MM.1S (cell line): ENCODE measurements at places on chromosomes 5 and 9.

- DNase-seq: no peak
These were observed 226.7 kb upstream of the PTGER4 start for GRCh38 chr5:40452874-40453624.

DNA sequence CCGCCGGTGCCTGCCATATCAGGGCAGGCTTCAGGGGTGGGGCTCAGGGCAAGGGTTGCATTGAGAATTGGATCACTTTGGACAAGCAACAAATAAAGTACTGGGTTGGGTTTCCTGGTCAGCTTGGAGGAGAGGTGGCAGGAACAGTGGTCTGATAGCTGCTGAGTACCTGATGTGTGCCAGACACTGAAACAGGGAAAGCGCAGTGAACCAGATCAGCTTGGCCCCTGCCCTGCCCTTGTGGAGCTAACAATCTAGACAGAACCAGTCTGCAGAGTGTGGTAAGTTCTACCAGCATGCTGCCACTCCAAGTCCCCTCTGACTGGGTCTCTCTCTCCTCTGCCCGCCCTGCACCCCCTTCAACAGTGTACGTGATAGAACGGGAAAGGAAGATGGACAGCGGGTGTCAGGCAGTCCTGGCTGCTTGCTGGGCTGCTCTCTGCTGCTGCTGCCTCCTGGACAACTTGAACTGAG is 53.4 kb downstream of the CYSTM1 start:
- no peak for DNase-seq

GRCh38 chr5:124462751-124463150 is 283.7 kb downstream of the ZNF608 start:
- no peak for DNase-seq

GRCh38 chr5:176901260-176902101 is 2.3 kb upstream of the HK3 start:
- no peak for DNase-seq

- DNase-seq: no peak
These were observed 46.5 kb upstream of the GFPT2 start for GRCh38 chr5:180399401-180400215.

DNA sequence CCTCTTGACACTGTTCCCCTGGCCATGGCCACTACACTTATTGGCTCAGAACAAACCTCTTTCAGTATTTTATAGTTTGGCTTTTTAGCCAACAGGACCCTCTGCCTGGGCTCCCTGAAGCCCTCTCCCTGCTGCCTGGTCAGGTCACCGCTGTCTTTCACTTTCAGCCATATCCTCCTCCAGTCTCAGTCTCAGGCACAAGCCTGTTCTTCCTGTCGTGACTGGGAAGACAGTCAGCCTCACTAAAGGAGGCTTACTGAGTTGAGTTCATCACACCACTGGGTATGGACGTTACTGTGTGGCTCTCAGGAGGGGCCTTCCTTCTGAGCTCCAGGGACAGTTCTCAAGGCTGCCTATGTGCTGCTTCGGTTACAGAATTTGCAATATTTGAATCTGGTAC is 2.0 kb downstream of the QSOX2 start:
- peak; percentile 21 for DNase-seq

- DNase-seq: peak; percentile 72
These were observed 101.7 kb upstream of the TLX3 start for GRCh38 chr5:171207256-171207847.

GRCh38 chr5:173123416-173123815 is 20.9 kb upstream of the BNIP1 start:
- DNase-seq: no peak

DNA sequence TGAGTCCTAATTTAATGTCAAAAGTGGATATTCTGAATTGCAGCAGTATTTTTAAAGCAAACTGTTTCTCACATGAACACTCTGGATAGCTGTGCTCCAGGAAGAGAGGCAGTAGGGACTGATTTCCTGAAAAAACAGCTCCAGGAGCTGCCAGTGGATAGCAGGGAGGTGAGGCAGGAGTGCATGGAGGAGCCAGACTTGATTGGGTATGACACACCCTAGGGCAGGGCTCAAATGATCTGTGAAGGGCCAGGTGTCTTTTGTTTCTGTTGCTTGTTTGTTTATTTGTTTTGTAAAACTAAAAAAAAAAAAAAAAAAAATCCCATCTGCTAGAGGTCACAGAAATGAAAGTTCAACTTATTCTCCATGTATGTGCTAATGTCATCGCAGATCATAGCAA is 83.4 kb downstream of the ADRB2 start:
- DNase-seq: no peak

GRCh38 chr5:16721151-16722096 is 104.6 kb upstream of the RETREG1 start:
- no peak for DNase-seq

DNA sequence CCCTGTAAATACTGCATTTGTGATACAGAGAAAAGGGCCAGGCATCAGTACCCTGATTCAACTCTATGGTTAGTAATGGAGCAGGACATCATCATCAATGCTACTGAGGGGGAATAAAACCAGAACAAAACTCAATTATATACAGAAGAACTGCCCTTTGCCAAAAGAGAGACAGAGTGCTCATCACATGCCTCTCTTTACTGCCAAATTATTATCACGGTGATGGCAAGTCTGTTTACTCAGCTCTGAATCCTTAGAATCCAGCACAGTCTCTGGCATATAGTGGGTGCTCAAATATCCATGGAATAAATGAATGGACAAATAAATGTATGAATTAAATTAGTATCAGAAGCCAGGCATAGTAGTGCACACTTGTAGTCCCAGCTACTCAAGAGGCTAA is 130.2 kb downstream of the TTC39B start:
- no peak for DNase-seq

DNA sequence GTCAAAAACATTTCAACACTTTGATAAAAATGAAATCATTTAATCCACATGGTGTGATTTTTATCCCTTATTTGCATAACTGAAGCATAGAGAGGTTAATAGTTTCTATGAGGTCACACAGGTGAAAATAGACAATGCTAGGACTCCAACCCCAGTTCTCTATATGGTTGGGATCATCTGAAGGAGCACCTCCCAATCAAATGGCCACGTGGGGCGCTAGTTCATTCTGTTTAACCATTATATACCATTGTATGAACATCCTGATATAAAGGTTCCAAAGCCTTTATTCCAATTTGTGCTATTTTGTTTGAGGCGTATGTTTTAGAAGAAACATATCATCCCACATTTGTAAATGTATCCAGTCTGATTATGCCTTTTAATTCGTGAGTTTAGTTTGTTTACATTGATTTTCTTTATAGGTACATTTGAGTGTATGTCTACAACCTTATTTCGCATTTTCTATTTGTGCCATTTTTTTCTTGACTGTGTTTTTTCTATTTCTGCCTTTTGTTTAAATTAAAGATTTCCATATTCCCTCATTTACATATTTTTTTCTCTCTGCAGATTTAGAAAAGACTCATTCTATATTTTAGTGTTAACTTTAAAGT is 1092.0 kb downstream of the MAT2B start:
- DNase-seq: peak; percentile 52

DNA sequence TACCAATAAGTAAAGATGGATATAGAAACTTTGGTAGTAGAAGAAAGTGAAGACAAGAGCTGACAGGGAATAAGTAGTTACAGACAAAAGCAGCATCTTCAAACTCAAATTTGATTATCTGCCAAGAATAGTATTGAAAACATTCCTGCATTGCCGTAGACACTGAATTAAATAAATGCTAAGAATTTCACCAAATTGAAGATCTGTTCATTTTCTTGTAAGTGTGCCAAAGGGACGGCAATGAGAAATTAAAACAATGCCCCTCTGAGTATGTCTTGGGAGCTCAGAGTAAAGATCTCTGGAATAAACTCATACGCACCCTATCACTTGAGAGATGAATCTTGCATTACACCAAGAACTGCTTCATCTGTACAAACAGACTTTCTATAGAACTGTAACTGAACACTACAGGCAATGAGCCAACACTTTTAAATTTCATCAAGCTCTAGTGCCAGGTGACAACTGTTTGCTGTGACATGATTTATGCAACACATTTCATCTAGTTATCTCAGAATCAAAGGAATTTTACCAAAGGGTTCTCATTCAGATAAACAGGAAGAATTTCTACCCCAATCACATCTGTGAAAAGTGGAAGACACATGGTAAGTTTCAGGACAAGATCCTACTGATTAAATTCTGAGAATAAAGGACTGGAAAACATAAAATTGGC is 66.9 kb downstream of the RFX3 start:
- DNase-seq: no peak

GRCh38 chr5:85533341-85534047 is 1084.2 kb upstream of the COX7C start:
- no peak for DNase-seq

DNA sequence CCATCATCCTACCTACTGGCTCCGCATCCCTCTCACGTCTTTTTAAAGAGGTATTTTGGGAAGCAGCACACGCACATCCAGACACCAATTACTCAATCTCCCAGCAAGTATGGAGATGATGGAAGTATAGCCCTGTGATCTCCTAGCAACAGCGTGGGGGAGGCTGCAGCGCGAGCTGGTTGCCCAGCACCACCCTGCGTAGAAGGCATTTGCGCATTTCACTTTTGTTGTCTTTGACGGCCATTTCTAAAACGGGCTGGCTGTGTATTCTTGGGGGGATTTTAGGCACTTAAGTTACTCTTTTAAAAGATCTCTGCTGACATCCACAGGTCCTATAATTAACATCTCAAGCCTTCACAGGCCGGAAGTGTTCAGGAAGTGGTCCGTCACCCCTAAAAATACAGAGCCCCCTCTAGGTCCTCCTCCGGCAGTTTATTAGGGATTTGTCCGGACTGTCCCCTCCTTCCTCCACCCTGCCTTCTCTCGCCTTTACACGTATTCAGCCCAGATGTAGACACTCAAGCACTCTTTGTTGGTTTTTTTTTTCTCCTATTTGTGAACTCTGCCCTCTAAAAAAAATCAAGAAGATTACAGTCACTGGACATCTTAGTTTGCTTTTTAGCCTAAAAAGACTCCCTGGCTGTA is 371.4 kb downstream of the NTRK2 start:
- no peak for DNase-seq
